ENCODE measurements at places on chromosomes 11 and 22.

- no peak for DNase-seq
These were observed 51.4 kb downstream of the ADAMTS15 start for GRCh38 chr11:130499828-130500227.

- no peak for DNase-seq
These were observed 1302.8 kb upstream of the CNTN5 start for GRCh38 chr11:97717922-97718321.

DNA sequence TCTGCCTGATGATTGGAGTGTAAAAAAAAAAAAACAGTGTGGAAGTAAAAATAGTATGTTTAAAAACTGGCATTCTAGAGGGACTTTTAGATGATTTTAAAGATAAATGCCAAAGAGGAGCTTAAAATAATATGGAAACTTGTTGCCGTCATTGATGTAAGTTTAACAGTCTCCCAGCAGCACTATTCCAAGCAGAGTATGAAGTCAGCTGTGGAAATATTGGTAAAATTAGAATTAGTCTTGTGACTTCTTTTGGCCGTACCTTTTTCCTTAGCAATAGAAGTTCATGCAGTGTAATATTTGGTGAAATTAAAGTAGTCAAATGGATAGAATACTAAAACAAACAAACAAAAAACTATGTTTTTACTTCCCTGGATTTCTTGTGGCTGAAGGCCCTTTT, 134.9 kb downstream of the METTL15 start:
- DNase-seq, result no peak

DNA sequence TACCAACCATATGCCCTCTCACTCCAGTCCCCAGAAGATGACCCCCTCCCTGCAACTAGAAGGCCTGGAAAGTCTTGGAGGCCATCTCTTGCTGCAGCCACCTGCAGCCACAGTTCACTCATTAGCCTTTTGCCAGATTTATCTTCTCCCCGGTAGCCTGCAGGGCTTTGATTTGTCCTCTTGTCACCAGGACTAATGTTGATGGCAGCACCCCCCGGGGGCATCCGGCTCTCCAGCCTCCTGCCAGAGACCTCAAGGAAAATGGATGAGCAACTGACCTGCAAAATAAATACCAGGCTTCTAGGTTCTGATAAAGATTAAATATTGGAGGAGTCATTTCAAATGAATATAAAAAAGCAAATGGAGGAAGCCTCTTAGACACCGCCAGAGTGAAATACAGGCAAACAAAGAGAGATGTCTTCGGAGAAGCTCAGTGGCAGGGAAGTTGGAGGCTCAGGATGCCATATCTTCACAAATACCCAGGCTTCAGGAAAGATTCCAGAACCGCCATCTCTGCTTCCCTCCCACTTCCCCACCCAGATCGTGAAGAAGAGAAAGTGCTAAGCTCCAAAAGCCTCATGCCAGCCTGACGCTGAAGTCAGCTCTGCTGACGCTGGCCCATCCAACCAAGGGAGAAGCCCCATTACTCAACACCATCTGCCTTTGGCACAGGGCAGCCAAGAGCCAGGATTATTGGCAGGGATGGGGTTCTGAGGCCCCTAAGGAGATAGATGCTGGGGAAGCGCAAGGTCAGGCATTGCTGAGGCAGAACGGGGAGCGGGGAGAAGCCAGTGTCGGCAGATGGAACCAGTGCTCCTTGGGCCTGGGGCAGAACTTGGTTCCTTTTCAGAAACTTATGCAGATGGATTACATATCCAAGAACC, 362.7 kb downstream of the CADM1 start:
- DNase-seq, result no peak

GRCh38 chr22:48488611-48489511, 1338.8 kb downstream of the BRD1 start:
- no peak for DNase-seq
